Right atrium auricular region (tissue), 2 donors: ENCODE measurements at places on chromosomes 4 and X. TPM values are rescaled to one million over a fixed set of nuclear protein-coding genes. Genes with fewer than 3 reads are reported as not detected.

DNA sequence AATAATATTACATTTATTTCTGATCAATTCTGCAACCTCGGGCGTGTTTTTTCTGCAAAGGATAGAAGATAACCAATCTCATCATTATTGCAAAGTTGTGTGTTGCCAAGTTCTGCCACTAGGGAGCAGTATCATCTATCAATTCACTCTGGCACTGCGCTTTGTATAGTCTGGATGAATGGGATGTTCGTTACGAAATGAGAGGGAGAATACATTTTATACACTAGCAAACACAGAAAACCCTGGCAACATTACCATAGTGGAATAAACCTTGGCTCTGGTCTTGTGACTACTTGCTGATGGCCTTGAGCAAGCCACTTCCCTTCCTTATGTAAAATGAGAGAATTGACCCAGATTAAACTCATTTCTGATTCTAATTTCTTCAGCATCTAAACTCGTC is 97.5 kb upstream of the ZNF518B start:
- no peak overlapping the region for H3K27ac ChIP-seq
- H3K27me3 ChIP-seq: no peaks in the 10 kb centered on the region
- no peaks in the 10 kb centered on the region for H3K4me1 ChIP-seq
- no peaks in the 10 kb centered on the region for H3K36me3 ChIP-seq
- peak; percentile 67 for DNase-seq

GRCh38 chrX:14718403-14718802 is 154.5 kb downstream of the FANCB start:
- no peaks in the 10 kb centered on the region for H3K27me3 ChIP-seq
- no peaks in the 10 kb centered on the region for H3K36me3 ChIP-seq
- H3K27ac ChIP-seq: no peak overlapping the region
- H3K4me1 ChIP-seq: no peaks in the 10 kb centered on the region
- H3K4me3 ChIP-seq: no peak overlapping the region

SSX2 gene
- not detected for total RNA-seq

- no peaks in the 10 kb centered on the region for H3K36me3 ChIP-seq
- no peak overlapping the region for H3K4me3 ChIP-seq
- H3K27me3 ChIP-seq: no peaks in the 10 kb centered on the region
- no peak for DNase-seq
- no peaks in the 10 kb centered on the region for H3K4me1 ChIP-seq
Observed at GRCh38 chrX:114712466-114712865, 128.6 kb downstream of the HTR2C start.

GRCh38 chrX:56813318-56813837 is 84.3 kb downstream of the NBDY start:
- no peaks in the 10 kb centered on the region for H3K4me1 ChIP-seq
- no peaks in the 10 kb centered on the region for H3K27me3 ChIP-seq
- no peak overlapping the region for H3K4me3 ChIP-seq

PHEX gene
- not detected for total RNA-seq

FHIP1A gene
- 11.8 TPM for total RNA-seq
